CD4-positive, alpha-beta memory T cell (primary cell): ENCODE measurements at places on chromosomes 3 and 15. TPM values are rescaled to one million over a fixed set of nuclear protein-coding genes. Genes with fewer than 3 reads are reported as not detected.

Gene STRIT1
- total RNA-seq: not detected

- peak overlapping the region; percentile 94 for H3K4me3 ChIP-seq
- peaks cover 74% of the 10 kb centered on the region for H3K4me1 ChIP-seq
- H3K27me3 ChIP-seq: no peaks in the 10 kb centered on the region
- no peaks in the 10 kb centered on the region for H3K36me3 ChIP-seq
- H3K27ac ChIP-seq: peak overlapping the region; percentile 88
Measured at GRCh38 chr3:36907911-36908646, 36.8 kb downstream of the TRANK1 start.

Gene ADGRG7
- total RNA-seq: not detected

Gene TMPRSS7
- total RNA-seq: 0.15 TPM

- no peak for DNase-seq
- H3K27me3 ChIP-seq: no peaks in the 10 kb centered on the region
- no peaks in the 10 kb centered on the region for H3K36me3 ChIP-seq
- no peak overlapping the region for H3K27ac ChIP-seq
- no peak overlapping the region for H3K4me3 ChIP-seq
Measured at GRCh38 chr3:135862361-135862760, 103.2 kb upstream of the PPP2R3A start.

GRCh38 chr15:63420333-63420747 lies 38.7 kb upstream of the CA12 start:
- no peaks in the 10 kb centered on the region for H3K36me3 ChIP-seq
- no peaks in the 10 kb centered on the region for H3K4me1 ChIP-seq
- no peaks in the 10 kb centered on the region for H3K27me3 ChIP-seq
- DNase-seq: no peak
- no peak overlapping the region for H3K27ac ChIP-seq

Gene P2RY14
- total RNA-seq: 0.94 TPM

Gene CPLX3
- total RNA-seq: not detected

DNA sequence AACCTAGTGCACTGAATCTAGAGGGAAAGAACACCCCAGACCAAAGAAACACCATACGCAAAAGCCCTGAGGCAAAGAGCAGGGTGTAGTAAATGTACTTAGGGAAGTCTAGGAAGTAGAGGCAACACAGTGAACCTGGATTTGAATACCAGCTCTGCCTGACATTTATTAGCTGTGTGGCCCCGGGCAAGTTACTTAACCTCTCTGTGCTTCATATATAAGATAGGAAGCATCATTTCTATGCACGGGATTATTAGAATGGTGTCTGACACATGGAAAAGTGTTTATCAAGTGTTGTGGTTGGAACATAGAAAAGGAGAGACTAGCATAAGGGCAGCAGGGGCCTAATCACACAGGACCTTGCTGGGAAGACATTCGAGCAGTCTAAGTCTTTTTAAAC lies 132.2 kb downstream of the ERC2 start:
- H3K4me1 ChIP-seq: no peaks in the 10 kb centered on the region
- no peak overlapping the region for H3K4me3 ChIP-seq
- H3K27ac ChIP-seq: no peak overlapping the region
- no peak for DNase-seq
- H3K27me3 ChIP-seq: no peaks in the 10 kb centered on the region
- no peaks in the 10 kb centered on the region for H3K36me3 ChIP-seq

Gene LDHAL6B
- total RNA-seq: not detected

DNA sequence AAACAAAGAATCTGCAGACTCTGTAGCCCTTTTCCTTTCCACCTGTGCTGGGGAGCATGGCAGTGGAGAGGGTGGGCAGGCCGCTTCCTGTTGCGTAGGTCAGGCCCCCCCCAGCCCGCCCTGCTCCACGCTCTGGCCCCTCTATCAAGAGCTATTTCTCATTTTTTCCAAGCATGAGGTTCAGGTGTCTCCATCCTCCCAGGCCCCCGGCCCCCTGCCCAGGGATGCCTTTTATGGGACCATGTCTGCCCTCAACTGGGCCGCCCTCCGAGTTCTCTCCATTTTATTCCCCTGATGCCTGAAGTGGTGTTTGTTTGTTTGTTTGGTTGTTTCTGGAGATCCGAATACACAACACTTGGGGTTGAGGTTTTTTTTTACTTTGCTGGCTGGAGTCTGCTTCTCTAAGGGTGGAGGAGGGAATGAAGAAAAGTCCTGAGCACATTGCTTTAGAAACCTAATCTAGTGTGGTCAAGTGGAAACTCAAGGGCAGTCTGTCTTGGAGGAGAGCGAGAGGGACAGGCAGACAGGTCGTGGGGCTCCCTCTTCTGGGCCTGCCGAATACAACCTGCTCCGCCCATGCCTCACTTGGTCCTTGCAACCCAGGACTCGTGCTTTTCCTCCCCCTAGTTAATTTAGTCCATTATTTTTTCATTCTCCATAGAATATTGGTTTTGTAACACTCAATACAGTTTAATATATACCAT lies 176.5 kb upstream of the LYSMD4 start:
- H3K4me1 ChIP-seq: no peaks in the 10 kb centered on the region
- no peak for DNase-seq
- no peaks in the 10 kb centered on the region for H3K27me3 ChIP-seq
- H3K27ac ChIP-seq: no peak overlapping the region

- no peaks in the 10 kb centered on the region for H3K27me3 ChIP-seq
- H3K4me1 ChIP-seq: no peaks in the 10 kb centered on the region
- H3K4me3 ChIP-seq: no peak overlapping the region
- H3K27ac ChIP-seq: no peak overlapping the region
- H3K36me3 ChIP-seq: no peaks in the 10 kb centered on the region
Measured at GRCh38 chr15:90126596-90127435, 24.5 kb upstream of the IDH2 start.

DNA sequence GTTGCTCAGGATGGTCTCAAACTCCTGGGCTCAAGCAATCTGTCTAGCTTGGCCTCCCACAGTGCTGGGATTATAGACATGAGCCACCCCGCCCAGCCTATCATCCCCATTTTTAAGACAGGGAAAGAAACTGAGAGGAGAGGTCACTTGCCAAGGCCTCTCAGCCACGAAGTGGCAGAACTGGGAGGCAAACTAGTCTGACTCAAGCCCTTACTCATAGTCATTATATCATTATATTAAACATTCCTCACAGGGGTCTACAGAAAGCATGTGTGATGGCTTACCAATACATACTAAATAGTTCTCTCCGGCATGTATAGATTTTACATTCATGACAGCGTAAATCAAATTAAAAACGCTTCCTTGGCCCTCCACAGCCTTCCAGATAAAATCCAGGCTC lies 62.0 kb upstream of the ZBTB38 start:
- DNase-seq: no peak
- peaks cover 49% of the 10 kb centered on the region for H3K4me1 ChIP-seq
- no peak overlapping the region for H3K4me3 ChIP-seq
- no peak overlapping the region for H3K27ac ChIP-seq
- no peaks in the 10 kb centered on the region for H3K36me3 ChIP-seq

DNA sequence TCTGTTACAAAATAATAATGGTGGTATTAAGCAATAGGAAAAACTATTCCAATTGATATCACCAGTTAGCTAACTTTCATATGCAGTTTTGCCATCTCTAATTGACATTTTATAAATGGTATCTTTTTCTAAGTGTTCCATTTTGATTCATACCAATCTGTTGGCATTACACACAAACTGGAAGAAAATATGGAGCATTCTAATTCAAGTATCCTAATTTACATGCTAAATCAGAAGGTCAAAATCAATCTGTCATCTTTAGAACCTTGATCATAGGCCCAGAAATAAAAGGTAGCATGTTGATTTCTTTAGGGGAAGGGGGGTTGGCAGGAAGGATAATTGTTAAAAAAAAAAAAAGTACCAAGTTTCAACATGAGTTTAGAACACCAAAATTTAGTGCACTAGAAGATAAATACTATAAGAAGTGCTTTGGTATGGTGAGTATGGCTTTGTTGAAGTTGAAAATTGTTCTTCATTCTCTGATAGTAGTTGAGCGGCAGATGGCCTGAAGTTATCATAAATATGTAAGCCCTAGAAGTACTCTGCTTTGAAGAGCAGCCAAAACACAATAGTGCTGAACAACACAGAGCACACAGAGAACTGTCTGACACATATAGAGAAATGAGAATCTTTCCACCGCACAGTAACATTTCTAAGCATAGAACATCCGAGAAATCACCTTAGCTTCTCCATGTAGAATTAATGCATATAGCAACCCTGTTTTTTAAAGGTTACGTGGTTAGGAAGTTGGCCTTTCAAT lies 130.1 kb downstream of the TAFA4 start:
- no peak for DNase-seq
- H3K27ac ChIP-seq: no peak overlapping the region
- no peaks in the 10 kb centered on the region for H3K36me3 ChIP-seq
- no peak overlapping the region for H3K4me3 ChIP-seq
- no peaks in the 10 kb centered on the region for H3K4me1 ChIP-seq

DNA sequence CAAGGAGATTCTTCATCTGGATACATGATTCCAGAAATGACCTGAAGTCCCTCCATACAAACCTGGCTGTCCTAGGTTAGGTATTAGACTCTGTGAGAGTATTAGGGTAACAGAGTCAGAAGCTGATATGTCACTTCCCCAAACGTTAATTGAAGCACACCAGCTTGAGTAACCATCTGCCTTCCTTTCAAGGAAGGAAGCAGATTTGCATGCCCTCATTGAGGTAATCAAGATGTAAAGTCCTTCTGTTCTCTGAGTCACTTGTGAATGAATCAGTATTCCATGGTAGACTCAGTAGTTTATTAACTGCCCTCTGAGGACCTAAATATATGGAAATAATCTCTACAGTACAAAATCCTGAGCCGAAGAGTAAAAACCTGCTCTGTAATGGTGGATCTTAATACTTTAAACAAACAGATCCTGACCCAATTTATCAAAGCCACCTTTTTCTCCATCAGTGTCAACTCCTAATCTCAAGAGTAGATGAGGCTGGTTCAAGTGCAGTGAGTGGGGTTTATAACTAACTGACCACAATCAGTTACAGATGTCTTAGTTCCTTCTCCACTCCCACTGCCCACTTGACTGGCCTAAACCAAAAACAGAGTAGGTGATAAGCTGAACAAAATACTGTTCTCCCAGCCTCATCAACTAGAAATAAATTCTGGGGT lies 246.2 kb upstream of the CHRM5 start:
- H3K4me1 ChIP-seq: no peaks in the 10 kb centered on the region
- DNase-seq: no peak
- no peaks in the 10 kb centered on the region for H3K36me3 ChIP-seq
- no peak overlapping the region for H3K4me3 ChIP-seq

DNA sequence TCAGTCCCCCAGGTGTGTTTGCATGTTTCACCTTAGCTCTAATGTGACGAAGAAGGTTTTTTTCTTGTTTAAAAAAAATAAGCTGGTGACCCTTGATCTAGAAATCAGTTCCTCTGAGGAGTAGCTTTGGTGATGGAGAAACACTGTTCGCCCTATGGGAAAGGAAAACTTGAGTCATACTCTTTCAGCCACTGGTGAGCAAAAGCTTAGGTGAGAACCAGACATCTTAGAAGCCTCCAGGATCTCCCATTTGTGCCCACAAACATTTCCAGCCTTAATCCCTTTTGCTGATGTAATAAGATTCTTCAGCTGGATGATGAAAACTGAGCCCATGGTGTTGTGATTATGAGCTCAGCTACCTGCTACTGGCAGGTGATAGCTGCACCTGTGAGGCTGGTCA lies 37.8 kb downstream of the SLC27A2 start:
- H3K27me3 ChIP-seq: no peaks in the 10 kb centered on the region
- DNase-seq: no peak
- no peaks in the 10 kb centered on the region for H3K4me1 ChIP-seq
- H3K4me3 ChIP-seq: no peak overlapping the region
- H3K27ac ChIP-seq: no peak overlapping the region
- no peaks in the 10 kb centered on the region for H3K36me3 ChIP-seq

- no peak for DNase-seq
- no peak overlapping the region for H3K4me3 ChIP-seq
- no peaks in the 10 kb centered on the region for H3K36me3 ChIP-seq
- no peak overlapping the region for H3K27ac ChIP-seq
- H3K4me1 ChIP-seq: no peaks in the 10 kb centered on the region
Measured at GRCh38 chr3:128226186-128226725, 73.0 kb downstream of the EEFSEC start.

GRCh38 chr3:8903191-8903590 lies 60.1 kb downstream of the RAD18 start:
- H3K4me3 ChIP-seq: no peak overlapping the region
- no peaks in the 10 kb centered on the region for H3K4me1 ChIP-seq
- no peak overlapping the region for H3K27ac ChIP-seq
- H3K27me3 ChIP-seq: no peaks in the 10 kb centered on the region

Gene QTRT2
- total RNA-seq: 35.7 TPM

DNA sequence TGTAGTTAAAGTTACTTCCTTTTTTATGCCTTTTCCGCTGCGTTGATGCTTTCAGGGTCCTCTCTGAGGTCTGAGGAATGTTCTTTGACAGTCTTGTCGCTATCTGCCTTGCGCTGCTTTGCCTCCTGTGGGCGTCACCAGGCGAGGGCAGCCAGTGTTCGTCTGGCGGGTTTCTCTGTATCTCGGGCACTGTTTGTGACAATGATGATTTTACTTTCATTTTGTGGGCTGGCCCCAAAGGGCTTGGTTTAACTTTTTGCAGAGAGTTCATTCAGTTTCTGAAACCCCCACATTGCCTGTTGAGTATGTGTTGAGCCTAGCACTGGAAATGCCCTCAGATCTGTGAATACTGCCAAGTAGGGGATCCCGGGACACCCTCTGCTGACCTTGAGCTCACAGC lies 24.6 kb upstream of the SACM1L start:
- H3K27ac ChIP-seq: peak overlapping the region; percentile 66
- peak overlapping the region; percentile 70 for H3K4me3 ChIP-seq
- no peaks in the 10 kb centered on the region for H3K27me3 ChIP-seq
- peak; percentile 76 for DNase-seq

DNA sequence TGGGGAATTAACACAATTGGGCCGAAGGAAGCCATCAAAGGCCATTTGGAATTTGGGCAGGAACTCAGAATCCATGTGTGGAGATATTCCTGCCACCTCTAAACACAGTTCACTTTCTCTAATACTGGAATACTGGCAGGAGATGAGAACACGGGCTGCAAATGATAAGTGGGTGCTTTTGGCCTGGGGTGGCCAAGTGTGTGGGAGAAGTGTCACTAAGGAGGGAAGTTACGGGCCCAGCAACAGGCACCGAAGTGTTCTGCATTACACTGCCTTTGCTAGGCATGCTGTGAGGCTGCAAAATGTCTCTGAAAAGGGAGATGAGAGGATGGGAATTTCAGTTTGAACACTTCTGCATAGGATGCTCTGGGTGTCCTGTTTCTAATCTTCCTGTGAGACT lies 89.4 kb upstream of the FEZF2 start:
- H3K4me1 ChIP-seq: no peaks in the 10 kb centered on the region
- H3K27me3 ChIP-seq: no peaks in the 10 kb centered on the region
- no peak for DNase-seq
- no peak overlapping the region for H3K27ac ChIP-seq

Gene NCK1
- 61.2 TPM for total RNA-seq

Gene GPR171
- 129 TPM for total RNA-seq

DNA sequence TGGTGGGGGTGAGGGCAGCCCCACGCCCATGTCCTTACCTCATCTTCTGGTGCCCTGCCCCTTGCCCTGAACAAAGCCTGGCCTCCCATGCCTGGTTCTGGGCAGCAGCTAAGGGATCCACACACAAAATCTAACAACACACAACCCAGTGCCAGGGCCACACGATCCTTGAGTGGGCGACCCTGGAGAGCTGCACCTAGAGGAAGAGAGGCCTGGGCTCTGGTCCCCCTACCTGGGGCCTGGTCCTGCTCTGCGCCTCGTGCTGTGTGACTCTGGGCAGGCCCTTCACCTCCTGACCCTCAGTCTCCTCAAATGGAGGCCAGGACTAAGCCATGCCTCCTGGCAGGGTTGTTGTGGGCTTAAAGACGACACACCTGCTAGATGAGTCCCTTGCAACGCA lies 20.0 kb upstream of the C3orf22 start:
- H3K36me3 ChIP-seq: no peaks in the 10 kb centered on the region
- DNase-seq: no peak
- no peak overlapping the region for H3K4me3 ChIP-seq
- no peak overlapping the region for H3K27ac ChIP-seq
